ENCODE measurements at places on chromosomes 16 and 17. TPM values are rescaled to one million over a fixed set of nuclear protein-coding genes. Genes with fewer than 3 reads are reported as not detected.

DNA sequence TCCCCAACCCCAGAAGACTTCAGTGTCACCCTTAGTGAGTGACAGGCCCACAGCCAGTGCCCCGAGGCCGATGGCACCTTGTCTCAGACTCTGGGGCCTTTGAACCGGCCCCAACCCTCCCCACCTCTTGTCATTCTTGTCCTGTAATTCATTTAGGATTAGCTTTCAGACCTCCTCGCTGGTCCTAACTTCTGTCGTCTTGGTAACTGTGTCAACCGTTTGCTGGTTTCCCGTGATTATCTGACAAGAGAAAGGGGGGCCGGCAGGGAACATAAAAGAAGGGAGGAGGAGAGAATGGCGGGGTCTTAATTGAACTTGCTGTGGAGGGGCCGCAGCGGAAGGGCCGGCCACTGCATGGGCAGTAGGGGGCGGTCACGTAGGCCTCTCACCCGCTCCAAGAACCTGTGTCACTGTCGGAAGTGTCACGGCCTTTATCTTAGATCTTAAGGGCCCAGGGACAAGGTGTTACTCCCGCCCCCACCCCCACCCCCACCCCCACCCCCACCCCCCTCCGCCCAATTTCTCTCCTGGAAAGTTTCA lies 46.5 kb upstream of the GSE1 start:
- DNase-seq = no peak

DNA sequence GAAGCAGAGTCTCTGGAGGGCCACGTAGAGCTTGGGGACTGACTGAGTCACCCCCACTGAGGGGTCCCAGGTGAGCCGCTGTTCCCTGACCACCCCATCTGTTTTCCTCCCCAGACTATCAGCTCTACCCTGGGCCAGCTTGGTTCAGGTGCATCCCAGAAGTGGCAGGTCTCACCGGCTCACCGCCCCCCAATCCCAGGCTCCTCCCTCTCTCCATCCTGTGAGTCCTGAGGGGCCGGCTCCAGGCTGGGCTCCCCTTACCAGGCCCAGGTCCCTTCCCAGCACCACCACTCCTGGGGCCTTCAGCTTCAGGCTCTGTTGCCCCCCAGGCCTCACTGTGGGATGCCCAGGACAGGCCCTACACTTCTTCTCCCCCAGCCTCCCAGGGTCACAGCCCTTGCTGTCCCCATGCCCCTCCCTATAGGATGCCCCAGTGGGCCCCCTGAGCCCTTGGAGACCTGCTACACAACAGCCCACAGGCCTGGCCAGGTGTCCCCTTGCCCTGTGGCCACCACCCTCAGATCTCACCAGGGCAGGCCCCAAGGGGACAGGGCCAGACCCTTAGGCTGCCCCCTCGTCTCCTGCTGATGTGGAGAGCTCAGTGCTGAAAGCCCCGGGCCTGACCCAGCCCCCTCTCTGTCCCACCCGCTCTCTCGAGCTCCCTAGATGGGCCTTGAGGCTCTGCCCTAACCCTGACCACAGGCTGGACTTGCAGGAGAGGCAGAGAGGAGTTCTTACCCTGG lies 40.4 kb downstream of the TNFRSF13B start:
- no peak for DNase-seq

GRCh38 chr17:62388856-62389255 lies 8.5 kb downstream of the EFCAB3 start:
- DNase-seq = no peak

OMG gene
- polyA plus RNA-seq = 0.22 TPM

- DNase-seq = peak; percentile 81
Measured at GRCh38 chr17:80426671-80427326, 11.8 kb downstream of the ENDOV start.

DNA sequence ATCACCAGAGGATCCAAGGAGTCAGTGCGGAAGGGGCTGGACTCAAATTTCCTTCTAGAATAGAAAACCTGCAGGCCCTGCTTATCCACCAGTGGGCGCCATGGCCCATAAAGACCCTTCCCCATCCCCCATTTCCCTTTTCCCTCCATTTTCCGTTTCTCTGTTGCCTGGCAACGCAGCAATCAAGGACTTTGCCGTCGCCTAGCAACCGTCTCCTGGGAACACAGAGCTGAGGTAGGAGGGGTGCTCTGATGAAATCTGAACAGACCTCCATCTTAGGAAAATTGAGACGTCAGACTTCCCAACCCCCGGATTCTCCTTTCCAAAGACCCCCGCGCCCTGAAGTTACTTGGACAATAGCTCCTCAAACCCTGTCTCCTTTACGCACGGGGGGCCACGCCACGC lies 5.7 kb downstream of the DLG4 start:
- DNase-seq = peak; percentile 78

MBTPS1 gene
- polyA plus RNA-seq = 41.4 TPM

SKAP1 gene
- 0.33 TPM for polyA plus RNA-seq

NPIPB9 gene
- 0.10 TPM for polyA plus RNA-seq

DNA sequence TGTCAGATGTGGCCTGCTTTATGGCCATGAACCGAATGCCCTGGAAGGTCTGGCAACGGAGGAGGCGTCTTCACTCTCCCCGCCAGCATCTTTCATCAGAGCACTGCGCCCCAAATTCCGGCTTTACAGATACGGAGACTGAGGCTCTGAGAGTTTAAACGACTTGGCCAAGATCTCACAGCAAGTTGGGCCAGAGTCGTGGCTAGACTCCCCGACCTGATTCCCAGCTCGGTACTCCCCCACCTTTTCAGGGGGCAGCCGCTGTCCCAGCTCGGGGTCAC lies 1.7 kb downstream of the NGFR start:
- no peak for DNase-seq

RAB40C gene
- polyA plus RNA-seq = 32.0 TPM

GRCh38 chr16:66521951-66522771 lies 27.8 kb downstream of the TK2 start:
- DNase-seq = no peak

DNA sequence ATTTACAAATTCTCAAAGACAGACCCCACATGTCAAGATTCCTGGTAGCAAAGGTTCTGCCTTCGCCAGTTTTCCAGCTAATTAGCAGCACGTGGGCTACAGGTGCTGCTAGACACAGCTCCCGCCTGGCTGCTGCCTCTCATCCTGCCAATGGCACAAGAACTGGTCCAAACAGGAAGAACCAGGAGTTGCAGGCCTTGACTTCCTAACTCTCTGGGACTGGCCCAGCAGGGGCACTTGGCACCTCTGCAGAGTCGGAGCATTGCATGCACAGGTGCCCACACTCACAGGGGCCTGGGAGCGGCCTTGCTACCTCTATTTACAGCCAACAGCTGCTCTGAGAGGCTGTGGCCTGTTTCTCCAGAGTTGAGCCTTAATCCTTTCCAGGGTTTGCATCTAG lies 39.6 kb downstream of the TK2 start:
- no peak for DNase-seq

GRCh38 chr16:85927959-85928358 lies 29.0 kb downstream of the IRF8 start:
- no peak for DNase-seq

DNA sequence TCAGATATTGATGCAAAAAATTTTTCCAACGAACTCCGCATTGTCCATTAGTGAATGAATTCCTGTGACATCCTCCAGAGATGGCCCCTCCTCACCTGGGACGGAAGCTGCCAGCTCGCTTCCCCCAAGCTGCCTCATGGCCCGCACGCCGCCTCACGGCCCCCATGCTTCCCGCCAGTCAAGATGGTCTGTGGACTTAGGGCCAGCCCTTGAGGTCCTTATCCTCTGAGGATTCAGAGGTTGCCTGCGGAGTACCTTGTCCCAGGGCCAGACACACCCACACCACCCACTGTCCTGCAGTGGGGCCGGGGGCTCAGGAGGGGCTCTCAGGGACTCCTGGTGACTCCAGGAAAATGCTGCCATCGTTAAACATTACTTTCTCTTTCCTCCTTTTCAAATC lies 73.6 kb downstream of the SEC14L1 start:
- no peak for DNase-seq

GRCh38 chr17:60583008-60583407 lies 17.0 kb upstream of the PPM1D start:
- DNase-seq = no peak
